ENCODE measurements at places on chromosomes 13 and 19. TPM values are rescaled to one million over a fixed set of nuclear protein-coding genes. Genes with fewer than 3 reads are reported as not detected.

Gene RGL3
- polyA plus RNA-seq, result 152 TPM

Gene LSR
- 67.5 TPM for polyA plus RNA-seq

GRCh38 chr19:35318679-35319448 is 10.1 kb upstream of the CD22 start:
- H3K4me3 ChIP-seq, result no peak overlapping the region
- H3K27me3 ChIP-seq, result no peaks in the 10 kb centered on the region
- no peaks in the 10 kb centered on the region for H3K4me1 ChIP-seq

DNA sequence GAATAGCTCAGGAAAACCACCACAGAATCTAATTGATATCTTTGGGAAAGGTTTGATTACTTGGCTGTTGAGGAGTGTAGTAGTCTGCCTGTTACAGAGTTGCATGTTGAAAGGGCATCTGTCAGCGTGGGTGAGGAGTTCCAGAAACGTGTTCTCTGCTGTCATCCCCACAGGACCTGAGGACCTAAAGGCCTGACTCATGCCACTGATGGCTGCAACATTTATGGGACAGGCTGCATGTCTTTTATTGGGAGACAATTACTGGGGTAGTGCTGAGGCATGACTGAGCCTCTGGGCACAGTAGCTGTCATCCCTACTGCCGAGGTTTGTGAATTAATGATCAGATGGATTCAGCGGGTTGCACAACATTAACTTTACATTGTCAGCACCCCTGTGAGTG is 525.9 kb downstream of the GPC6 start:
- no peaks in the 10 kb centered on the region for H3K27me3 ChIP-seq
- H3K36me3 ChIP-seq, result no peaks in the 10 kb centered on the region
- DNase-seq, result no peak
- no peak overlapping the region for H3K4me3 ChIP-seq
- H3K4me1 ChIP-seq, result no peaks in the 10 kb centered on the region
